ENCODE measurements at places on chromosomes 7 and 10. TPM values are rescaled to one million over a fixed set of nuclear protein-coding genes. Genes with fewer than 3 reads are reported as not detected.
A peak's percentile ranks its signal among the peaks of the same experiment; 100 is the strongest.

DNA sequence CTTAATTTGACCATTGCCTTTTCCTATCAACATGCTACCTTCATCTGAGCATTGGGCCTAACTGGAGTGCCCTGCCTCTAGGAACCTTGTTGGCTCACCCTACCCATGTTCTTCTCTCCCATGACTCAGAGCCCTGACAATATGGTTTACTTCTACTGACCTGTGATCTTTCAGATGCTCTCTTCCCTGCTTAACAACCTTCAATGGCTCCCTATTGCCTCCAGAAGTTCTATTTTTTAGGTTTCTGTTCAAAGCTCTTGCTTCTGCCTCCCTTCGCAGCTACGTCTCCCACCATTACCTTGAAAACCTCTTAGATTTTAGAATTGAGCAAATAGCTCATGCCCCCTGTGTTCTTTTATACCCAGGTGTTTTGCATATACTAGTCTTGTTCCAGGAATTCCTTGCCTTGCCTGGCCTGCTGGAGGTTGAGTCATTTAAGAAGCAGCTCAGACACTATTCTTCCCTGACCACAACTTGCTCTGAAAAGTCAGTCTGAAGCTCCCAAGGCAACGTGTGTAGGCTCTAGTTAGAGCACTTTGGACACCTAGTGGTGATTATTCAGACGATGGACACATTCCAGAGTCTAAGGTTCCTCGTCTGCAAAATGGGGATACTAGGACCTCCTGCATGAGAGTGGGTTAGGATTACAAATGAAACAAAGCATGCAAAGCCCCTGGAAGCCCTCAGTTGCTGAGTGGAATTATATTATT lies 64.4 kb upstream of the EMX2 start:
- H3K27ac ChIP-seq = no peak overlapping the region
- no peaks in the 10 kb centered on the region for H3K27me3 ChIP-seq
- DNase-seq = no peak
- no peaks in the 10 kb centered on the region for H3K36me3 ChIP-seq
- H3K4me3 ChIP-seq = no peak overlapping the region

DNA sequence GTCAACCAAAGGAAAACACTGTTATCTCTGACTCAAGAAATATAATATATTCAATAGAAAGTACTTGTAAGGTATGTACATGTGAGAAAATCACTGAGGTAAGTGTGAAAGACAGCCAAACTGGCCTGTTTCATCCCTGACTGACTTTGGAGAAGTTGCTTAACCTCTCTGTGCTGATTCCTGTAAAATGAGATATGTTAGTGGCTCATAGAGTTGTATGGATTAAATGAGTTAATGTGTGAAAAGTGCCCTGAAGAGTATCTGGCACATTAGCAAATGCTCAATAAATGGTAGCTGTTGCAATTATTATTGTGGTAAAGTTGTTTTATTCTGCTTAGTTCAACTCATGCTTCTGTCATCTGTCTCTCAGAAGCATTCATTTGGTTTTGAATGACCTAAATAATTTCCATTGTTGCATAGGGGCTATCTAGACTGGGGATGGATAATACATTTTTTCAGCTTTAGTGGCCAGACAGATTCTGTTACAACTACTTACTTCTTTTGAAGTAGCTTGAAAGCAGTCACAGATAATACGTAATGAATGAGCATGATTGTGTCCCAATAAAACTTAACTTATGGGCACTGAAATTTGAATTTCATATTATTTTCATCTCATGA lies 84.3 kb downstream of the SKAP2 start:
- H3K27ac ChIP-seq = no peak overlapping the region
- DNase-seq = no peak
- no peaks in the 10 kb centered on the region for H3K27me3 ChIP-seq
- H3K36me3 ChIP-seq = no peaks in the 10 kb centered on the region
- H3K4me1 ChIP-seq = no peaks in the 10 kb centered on the region

- no peak overlapping the region for H3K4me3 ChIP-seq
- H3K4me1 ChIP-seq = peaks cover 14% of the 10 kb centered on the region
- DNase-seq = peak; percentile 85
- H3K27ac ChIP-seq = peak overlapping the region; percentile 4
- peaks cover 2% of the 10 kb centered on the region for H3K36me3 ChIP-seq
- no peaks in the 10 kb centered on the region for H3K27me3 ChIP-seq
Observed at GRCh38 chr10:18158773-18159265, 18.6 kb downstream of the CACNB2 start.

GRCh38 chr7:98162758-98163157 lies 48.5 kb upstream of the BHLHA15 start:
- H3K27ac ChIP-seq = no peak overlapping the region
- H3K27me3 ChIP-seq = no peaks in the 10 kb centered on the region
- peaks cover 8% of the 10 kb centered on the region for H3K4me1 ChIP-seq
- DNase-seq = no peak

DNA sequence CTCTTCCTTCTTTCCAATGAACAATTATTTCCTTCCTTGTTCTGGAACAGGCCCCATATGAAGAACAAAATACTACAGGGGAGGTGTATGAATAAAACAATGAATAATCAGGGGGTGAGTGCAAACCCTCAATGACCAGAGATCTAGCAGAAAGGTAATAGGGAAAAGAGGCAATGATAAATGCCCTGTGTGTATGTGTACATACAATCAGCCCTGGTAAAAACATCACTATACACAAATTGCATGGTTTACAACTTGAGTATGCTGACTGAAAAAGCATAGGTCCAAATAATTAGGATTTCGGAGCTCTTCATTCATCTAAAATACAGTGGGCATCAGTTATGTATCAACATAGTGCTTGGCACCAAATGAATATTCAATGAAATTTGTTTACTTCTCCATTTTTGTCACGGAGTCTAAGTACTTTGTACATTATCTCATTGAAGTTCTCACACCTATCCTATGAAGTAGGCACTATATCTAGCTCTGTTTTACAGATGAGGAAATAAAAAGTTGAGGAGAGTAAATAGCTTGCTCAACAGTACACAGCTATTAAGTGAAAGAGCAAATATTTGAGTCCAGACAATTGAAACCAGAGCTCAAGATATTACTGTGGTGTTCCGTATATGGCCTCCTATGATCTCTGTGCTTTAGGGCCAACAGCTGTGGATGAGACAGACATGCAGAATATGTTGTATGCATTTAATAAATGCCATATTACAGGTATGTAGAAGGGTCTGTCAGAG lies 1065.4 kb downstream of the SORCS3 start:
- no peaks in the 10 kb centered on the region for H3K36me3 ChIP-seq
- no peak overlapping the region for H3K4me3 ChIP-seq
- peak; percentile 4 for DNase-seq
- no peaks in the 10 kb centered on the region for H3K27me3 ChIP-seq
- no peaks in the 10 kb centered on the region for H3K4me1 ChIP-seq

GRCh38 chr10:102645388-102645740 lies 1.1 kb downstream of the TRIM8 start:
- H3K4me1 ChIP-seq = peaks cover 51% of the 10 kb centered on the region
- no peaks in the 10 kb centered on the region for H3K27me3 ChIP-seq
- no peaks in the 10 kb centered on the region for H3K36me3 ChIP-seq
- DNase-seq = peak; percentile 93

GRCh38 chr10:12214763-12215218 lies 18.8 kb downstream of the CDC123 start:
- peak; percentile 58 for DNase-seq
- H3K4me3 ChIP-seq = no peak overlapping the region
- H3K27ac ChIP-seq = no peak overlapping the region
- no peaks in the 10 kb centered on the region for H3K27me3 ChIP-seq

- no peak overlapping the region for H3K27ac ChIP-seq
- H3K36me3 ChIP-seq = no peaks in the 10 kb centered on the region
- H3K4me1 ChIP-seq = no peaks in the 10 kb centered on the region
- DNase-seq = no peak
Observed at GRCh38 chr10:49627644-49628247, 13.9 kb downstream of the CHAT start.

- no peak for DNase-seq
- H3K27ac ChIP-seq = no peak overlapping the region
- H3K4me1 ChIP-seq = peaks cover 3% of the 10 kb centered on the region
Observed at GRCh38 chr10:89576696-89577095, 41.3 kb upstream of the SLC16A12 start.

DNA sequence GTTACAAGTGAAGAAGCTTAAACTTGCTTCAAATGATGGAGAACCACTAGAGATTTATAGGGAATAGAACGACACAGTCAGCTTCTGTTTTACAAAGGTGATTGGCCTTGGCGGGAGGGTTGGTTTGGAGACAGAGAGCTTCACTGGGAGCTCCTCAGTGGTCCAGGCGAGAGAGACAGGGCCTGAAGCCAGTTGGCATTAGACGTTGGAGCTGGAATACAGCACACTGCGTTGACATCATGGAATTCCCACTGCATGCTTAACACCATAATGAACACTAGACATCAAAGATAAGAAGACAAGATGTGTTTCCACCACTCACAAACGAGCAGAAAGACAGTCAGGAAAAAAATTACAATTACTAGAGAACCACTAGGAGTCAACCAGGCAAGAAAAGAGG lies 67.8 kb downstream of the TBXAS1 start:
- no peak overlapping the region for H3K4me3 ChIP-seq
- no peak overlapping the region for H3K27ac ChIP-seq

GRCh38 chr10:49661140-49661856 lies 18.2 kb upstream of the C10orf53 start:
- H3K4me1 ChIP-seq = no peaks in the 10 kb centered on the region
- no peaks in the 10 kb centered on the region for H3K36me3 ChIP-seq
- no peak overlapping the region for H3K27ac ChIP-seq
- DNase-seq = no peak
- peaks cover 2% of the 10 kb centered on the region for H3K27me3 ChIP-seq
- H3K4me3 ChIP-seq = no peak overlapping the region

- H3K4me3 ChIP-seq = no peak overlapping the region
- no peak for DNase-seq
- H3K4me1 ChIP-seq = no peaks in the 10 kb centered on the region
- no peak overlapping the region for H3K27ac ChIP-seq
Observed at GRCh38 chr7:101450064-101450463, 87.4 kb downstream of the COL26A1 start.

DNA sequence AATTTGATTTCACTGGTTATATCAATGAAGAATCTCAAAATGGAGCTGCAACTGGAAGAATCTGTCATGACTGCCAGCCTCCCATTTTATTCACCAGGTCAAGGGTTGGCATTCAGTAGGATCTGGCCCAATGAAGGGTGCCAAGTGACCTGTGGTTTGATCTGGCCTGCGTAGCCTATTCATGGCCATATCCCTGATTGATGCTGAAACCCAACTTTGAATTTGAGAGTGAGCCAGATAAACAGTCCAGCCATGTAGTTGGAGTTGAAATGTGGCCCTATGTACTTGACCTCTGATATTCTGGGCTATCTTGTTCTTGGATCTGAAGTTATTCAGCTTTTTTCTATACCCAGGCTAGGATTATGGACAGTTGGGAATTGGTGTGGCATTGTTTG lies 1.5 kb downstream of the MKLN1 start:
- peak overlapping the region; percentile 56 for H3K27ac ChIP-seq
- H3K4me1 ChIP-seq = peaks cover 28% of the 10 kb centered on the region
- H3K36me3 ChIP-seq = no peaks in the 10 kb centered on the region
- peak; percentile 32 for DNase-seq
- H3K4me3 ChIP-seq = no peak overlapping the region
- no peaks in the 10 kb centered on the region for H3K27me3 ChIP-seq

DNA sequence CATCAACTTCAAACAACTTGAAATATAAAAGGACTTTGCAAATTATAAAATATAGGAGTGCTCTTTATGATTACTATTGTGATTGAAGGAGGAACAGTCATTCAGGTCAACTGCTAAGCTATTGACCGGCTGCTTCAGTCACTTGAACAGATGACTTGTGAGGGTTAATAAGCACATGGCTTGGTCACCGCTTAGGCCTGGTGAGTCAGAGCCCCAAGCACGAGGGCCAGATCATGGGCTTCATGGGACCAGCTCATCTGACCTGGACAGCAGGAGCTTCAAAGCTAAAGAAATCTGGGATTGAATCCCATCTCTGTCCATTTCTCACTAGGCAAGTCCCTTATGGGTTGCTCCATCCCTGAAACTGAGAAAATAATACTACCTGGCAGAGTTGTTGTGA lies 60.4 kb upstream of the ADO start:
- no peak for DNase-seq
- H3K4me1 ChIP-seq = peaks cover 3% of the 10 kb centered on the region
- no peaks in the 10 kb centered on the region for H3K36me3 ChIP-seq
- no peaks in the 10 kb centered on the region for H3K27me3 ChIP-seq
- H3K4me3 ChIP-seq = no peak overlapping the region
- H3K27ac ChIP-seq = no peak overlapping the region

GRCh38 chr10:20399772-20400171 lies 497.3 kb downstream of the NEBL start:
- H3K4me3 ChIP-seq = no peak overlapping the region
- H3K27ac ChIP-seq = no peak overlapping the region
- H3K27me3 ChIP-seq = no peaks in the 10 kb centered on the region
- no peak for DNase-seq

- no peaks in the 10 kb centered on the region for H3K4me1 ChIP-seq
- H3K27me3 ChIP-seq = no peaks in the 10 kb centered on the region
- no peaks in the 10 kb centered on the region for H3K36me3 ChIP-seq
- H3K4me3 ChIP-seq = no peak overlapping the region
- no peak overlapping the region for H3K27ac ChIP-seq
Observed at GRCh38 chr7:133945497-133945896, 181.6 kb upstream of the LRGUK start.

DNA sequence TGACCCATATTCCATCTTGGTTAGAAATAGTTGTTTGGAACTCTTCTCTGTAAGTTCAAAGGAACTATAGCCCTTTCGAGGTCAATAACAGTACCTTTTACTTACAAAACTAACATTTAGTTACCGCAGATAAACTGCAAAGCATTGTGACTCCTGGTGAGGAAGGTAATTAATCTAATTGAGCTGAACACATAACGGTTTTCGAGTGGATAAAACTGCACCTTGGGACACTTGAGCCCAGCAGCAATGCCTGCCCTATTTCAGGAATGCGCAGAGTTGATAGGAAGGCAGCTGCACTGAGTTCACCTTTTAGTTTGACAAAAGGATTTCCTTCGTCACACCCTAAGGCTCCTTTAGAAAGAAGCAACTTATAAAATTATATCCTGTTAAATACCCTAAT lies 75.4 kb downstream of the JAZF1 start:
- no peak overlapping the region for H3K4me3 ChIP-seq
- peaks cover 7% of the 10 kb centered on the region for H3K4me1 ChIP-seq
- DNase-seq = no peak
- no peaks in the 10 kb centered on the region for H3K36me3 ChIP-seq
- H3K27me3 ChIP-seq = no peaks in the 10 kb centered on the region

GRCh38 chr7:36736899-36737211 lies 12.6 kb upstream of the AOAH start:
- no peaks in the 10 kb centered on the region for H3K27me3 ChIP-seq
- H3K4me3 ChIP-seq = no peak overlapping the region
- H3K4me1 ChIP-seq = no peaks in the 10 kb centered on the region

LMOD2 gene
- total RNA-seq = not detected

IL15RA gene
- 13.2 TPM for total RNA-seq

NEUROD6 gene
- total RNA-seq = not detected

CARD11 gene
- total RNA-seq = 3.2 TPM

NAMPT gene
- total RNA-seq = 469 TPM

RAB19 gene
- 3.2 TPM for total RNA-seq

UTF1 gene
- 0.52 TPM for total RNA-seq

NACAD gene
- total RNA-seq = 2.3 TPM

RPS24 gene
- 2,229 TPM for total RNA-seq

ZNF783 gene
- 7.5 TPM for total RNA-seq

Measured in lung (tissue), 17 donors.